ENCODE measurements at places on chromosomes 3 and 15.

DNA sequence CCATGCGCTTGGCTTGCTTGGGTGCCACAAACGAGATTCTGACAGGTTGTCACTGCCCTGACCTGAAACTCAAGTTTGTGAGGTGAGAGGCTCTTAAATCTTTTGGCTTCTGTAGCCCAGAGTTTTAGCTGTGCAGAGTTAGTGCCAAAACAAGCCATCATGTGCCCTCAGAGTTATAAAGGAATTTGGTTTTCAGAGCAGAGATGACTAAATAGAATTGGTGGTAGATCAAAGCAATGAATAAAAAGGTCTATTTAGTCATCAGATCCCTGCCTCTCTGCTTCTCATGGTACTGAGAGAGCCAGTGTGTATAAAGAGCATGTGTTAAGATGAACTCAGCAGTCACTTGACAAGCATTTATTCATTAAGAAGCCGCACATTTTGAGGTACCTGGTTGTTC is 207.5 kb upstream of the DPH6 start:
- DNase-seq: no peak

- DNase-seq: no peak
Observed at GRCh38 chr3:73927203-73927570, 302.4 kb upstream of the PDZRN3 start.

GRCh38 chr15:28078191-28078719 is 20.9 kb downstream of the OCA2 start:
- DNase-seq: no peak

GRCh38 chr3:180004542-180004941 is 32.2 kb downstream of the PEX5L start:
- no peak for DNase-seq

- DNase-seq: no peak
Observed at GRCh38 chr3:3665961-3666640, 133.1 kb upstream of the LRRN1 start.

DNA sequence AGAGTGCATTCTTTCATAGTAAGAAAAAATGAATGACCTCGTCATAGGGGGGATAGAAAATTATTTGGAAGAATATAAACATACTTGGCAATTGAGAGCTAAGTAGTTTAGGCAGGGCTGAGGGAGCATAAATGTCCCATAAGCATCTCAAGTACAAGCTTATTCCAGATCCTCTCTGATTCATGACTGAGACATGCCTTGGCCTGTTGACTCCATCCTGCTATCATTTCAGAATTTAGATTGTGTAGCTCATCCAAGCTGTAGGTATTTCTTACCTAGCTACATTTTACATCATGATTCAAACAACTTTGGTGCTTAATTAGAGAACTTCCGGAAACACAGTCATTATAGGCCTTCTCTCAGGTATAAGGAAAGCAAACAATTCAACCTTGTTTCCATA is 12.3 kb downstream of the POGLUT1 start:
- no peak for DNase-seq
